ENCODE measurements at places on chromosomes 7 and 10.

DNA sequence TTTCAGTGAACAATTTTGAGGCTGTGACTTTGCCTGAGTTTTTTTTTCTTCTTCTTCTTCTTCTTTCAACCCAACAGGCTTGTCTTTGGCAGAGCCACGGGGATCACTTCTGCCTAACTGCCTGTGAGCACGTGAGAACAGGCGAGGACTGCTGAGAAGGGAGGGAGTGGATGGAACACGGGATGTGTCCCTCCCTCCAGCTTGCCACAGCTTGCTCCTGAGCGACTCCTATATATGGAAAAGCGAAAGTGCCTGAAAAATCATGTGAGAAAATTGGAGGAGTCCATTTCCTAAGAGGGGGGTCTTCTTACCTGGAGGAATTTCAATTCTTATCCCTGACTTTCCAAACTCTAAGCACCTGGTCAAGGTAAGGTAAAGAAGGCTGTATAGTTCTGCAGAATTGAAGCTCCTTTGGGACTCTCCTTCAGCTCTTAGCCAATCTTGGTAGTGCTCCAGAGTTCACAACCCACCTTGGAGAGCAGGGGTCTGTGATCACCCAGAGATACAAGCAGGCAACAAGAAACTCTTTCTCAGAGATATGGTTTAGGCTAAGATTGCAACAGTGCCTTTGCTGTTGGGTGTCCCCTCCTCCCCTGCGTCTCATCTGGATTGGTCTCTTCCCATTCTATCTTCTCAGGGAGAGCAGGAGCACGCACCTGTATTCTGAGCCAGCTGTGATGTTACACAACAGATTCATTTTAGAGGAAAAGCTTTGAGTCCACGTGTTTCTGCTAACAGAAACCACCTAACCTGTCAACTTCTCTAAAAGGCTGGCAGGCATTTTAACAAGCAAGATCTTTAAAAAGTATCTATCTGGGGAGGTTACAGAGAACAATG, at the start of gene MAT1A:
Gene MAT1A (minus strand): TSS at position 208 of the 837 bp plus-strand sequence. CDS start 235 bp downstream, outside the sequence.
- DNase-seq, result no peak

GRCh38 chr7:43735802-43736603, 6.7 kb upstream of the COA1 start:
- no peak for DNase-seq

- no peak for DNase-seq
These were observed 227.7 kb downstream of the KCNMA1 start for GRCh38 chr10:77409697-77410471.

DNA sequence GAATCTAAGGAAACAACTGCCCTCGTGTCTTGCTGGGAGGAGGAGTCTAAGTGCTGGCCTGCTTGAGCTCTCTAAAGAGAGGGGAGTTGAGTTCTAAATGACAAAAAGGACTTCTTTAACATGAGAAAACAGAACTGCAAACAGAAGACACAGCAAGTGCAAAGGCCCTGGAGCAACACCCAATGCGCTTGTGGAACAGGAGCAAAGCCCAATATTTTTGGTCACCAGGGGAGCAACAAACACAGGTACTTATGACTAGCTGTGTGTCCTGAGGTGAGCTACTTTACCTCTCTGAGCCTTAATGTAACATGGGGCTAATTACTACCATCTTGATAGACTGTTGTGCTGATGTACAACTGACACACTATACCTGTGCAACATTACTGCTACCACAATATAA, 634.3 kb downstream of the PARD3 start:
- no peak for DNase-seq

GRCh38 chr10:96415891-96416554, 57.2 kb upstream of the OPALIN start:
- DNase-seq, result no peak

DNA sequence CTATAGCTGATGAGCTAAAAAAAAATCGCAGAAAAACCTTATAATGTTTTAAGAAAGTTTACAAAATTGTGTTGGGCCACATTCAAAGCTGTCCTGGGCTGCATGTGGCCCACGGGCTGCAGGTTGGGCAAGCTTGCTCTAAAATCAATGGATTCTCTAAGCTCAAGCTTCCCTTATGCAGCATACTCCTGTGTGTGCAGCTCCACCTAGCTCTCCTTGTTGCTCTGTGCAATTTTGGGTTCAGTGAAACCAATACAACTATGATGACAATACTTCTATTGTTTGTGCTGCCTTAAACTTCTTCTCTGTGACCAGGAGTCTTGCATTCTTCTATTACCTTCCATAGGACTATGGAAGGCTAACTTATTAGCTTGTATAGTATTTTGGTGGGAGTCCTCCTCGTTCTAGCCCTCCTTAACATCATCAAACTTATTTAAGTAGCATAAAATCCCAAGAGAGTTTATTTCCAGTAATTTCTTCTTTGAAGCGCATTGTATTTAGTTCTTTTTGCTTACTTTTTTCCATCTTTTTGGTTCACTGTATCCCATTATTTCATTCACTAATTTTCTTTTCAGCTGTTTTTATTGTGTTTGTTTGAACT, 170.9 kb upstream of the SMIM30 start:
- no peak for DNase-seq

DNA sequence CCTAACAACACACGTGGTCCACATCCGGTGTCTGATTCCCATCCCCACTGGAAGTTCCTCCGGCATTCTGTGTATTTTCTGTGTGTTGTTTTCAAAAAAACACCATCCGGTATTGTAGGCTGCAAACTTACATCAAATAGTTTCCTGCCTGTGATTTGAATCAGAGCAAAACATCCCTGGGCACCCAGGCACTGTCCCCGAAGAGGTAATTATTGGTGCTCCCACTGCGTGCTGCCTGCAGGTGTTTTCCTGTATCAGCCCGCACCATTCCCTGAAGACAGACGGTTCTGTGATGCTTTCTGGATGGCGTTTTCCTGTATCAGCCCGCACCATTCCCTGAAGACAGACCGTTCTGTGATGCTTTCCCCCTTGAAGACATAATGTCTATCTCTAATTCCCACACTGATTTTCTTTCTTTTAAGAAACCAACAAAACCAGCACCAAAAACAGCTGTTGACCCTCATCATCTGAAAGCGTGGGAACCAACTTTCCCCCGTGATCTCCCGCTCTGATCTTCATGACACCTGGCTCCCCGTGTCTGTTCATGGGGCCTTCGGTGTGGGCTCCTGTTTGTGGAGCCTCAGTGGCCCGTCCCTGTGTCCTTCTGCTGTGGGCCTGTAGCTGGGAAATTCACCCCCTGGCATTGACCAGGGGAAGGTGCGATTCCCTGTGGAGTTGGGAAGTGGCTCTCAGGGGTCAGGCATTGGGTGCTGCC, 205.3 kb downstream of the ADARB2 start:
- DNase-seq, result no peak

GRCh38 chr10:98555021-98555619, 108.4 kb upstream of the HPS1 start:
- no peak for DNase-seq
